Activated CD4-positive, alpha-beta T cell treated with anti-CD3 and anti-CD28 coated beads, Interleukin-2, amount 50 U/mL, for 24 hours (primary cell): ENCODE measurements at places on chromosomes 2 and 18.

DNA sequence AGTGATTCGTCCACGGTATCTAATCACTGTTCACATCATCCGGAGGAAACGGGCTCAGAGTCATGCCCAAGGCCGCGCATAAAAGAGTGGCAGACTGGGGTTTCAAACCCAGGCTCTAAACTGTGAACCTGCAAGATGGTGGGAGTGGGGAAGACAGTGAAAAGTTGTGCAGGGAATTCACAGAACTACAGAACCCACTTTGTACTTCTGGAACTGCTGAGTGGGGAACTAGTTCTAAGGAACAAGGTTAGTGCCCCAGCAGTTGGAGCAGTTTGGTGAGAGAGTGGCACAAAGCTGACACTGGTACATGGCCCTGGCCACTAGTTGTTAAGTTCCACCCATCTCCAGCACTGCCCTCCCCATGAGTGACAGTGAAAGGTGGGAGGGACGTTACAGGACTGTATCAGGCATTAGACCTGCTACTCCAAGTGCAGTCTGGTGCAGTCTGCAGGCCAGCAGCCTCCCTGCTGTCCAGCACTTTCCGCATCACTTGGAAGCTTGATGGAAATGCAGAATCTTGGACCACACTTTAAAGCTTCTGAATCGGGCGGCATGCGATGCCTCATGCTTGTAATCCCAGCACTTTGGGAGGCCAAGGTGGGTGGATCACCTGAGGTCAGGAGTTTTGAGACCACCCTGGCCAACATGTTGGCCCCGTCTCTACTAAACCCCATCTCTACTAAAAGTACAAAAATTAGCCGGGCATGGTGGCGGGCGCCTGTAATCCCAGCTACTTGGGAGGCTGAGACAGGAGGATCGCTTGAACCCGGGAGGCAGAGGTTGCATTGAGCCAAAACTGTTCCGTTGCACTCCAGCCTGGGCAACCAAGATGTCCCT lies 47.3 kb downstream of the C2orf42 start:
- DNase-seq, result no peak

GRCh38 chr2:213145715-213146242 lies 5.6 kb downstream of the IKZF2 start:
- no peak for DNase-seq

DNA sequence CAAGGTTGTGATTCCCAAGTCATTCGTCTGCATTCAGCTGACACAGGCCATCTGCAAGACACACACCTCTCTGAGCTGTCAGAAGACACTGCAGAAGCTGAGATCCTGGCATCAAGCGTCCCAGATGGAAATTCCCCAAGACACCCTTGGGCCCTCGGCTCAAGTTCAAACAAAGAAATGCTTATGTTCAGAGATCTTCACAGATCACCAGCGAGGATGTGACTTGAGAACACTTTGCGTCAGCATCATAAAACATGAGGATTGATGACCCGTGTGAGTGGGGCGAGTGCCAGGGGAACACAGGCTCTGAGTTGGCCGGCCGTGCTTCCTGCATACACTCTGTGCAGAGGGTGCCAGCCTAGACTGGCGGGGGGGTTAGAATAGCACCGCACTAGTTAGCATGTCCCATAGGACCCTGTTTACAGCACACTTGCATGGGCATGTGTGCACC lies 36.8 kb downstream of the KCNIP3 start:
- DNase-seq, result no peak

DNA sequence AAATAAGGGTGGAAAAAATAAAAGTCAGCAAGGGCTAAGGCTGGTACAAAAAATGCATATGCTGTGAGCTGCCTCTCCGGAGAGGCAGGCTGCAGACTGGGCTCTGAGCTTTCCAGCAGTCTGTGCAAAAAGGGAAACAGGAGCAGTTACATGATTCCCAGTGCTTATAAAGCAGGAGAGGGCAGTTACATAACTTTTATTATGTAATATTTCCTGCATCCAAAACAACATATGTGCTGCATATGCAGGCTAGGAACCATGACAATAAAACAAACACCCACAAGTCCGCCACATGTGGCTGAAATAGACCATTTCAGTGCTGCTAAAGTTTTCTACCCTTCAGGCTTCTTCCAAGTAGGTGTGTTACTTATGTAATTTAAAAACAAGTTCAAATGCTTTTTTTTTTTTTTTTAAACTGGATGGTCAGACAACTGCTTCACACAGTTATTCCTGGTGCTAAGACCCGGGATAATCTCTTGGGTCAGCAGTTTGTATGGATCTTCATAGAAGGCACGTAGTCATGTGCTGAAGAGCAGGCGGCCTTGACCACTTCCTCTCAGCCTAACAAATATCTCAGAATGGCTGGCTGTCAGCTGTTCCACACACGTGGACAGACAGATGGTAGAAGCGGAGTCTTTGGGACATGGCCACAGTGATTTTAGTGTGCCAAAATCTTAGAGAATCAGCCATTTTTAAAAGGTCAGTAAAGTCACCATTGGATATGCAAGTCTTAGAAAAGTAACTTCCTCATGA lies 43.5 kb downstream of the ARMC9 start:
- no peak for DNase-seq

- no peak for DNase-seq
Measured at GRCh38 chr2:172031536-172031935, 31.8 kb downstream of the METAP1D start.

DNA sequence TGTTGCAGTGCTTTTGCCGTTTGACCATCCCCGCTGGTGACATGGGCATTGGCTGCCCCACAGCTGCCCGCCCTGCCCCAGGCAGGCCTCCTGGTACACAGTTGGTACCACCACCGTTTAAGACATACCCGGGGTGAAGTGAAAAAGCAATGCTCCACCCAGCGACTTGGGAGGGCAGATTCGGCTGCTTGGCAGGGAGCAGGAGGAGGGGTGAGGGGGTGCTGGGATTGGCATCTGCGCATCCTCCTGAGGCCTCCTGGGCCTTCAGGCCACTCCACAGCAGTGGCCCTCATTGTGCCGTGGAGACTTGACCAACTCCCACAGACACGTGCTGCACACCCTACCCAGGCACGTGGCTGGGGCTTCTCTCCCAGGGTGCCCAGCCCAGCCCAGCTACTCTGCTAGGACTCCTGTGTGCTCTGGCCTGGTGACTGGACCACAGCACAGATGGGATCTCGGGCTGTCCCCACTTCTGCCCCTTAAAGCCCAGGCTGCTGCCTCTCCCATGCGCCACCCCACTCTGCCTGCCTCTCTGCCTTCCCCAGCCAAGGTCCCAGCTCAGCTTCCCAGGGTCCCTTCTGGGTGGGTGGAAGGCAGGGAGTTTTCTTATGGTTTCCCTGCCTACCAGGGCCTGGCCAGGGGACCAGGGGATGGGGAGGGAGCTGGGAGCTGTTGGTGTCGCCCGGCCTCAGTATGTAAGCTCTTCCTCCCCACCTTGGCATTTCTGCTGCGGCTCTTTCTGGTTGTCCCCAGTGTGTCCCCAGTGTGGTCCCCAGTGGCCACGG lies 157.0 kb upstream of the HS6ST1 start:
- no peak for DNase-seq

DNA sequence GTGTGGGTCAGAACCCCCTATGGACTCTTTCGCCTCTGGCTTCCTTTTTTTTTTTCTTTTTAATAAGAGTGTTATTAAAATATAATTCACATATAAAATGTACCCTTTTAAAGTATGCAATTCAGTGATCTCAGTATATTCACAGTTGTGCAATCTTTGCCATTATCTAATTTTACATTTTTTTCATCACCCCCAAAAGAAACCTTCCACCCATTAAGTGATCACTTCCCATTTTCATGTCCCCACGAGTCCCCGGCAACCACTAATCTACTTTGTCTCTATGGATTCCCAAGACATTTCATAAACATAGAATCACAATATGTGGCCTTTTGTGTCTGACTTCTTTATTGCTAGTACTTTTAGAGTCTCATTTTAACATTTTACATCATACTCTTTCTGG lies 38.7 kb upstream of the ANXA4 start:
- no peak for DNase-seq

DNA sequence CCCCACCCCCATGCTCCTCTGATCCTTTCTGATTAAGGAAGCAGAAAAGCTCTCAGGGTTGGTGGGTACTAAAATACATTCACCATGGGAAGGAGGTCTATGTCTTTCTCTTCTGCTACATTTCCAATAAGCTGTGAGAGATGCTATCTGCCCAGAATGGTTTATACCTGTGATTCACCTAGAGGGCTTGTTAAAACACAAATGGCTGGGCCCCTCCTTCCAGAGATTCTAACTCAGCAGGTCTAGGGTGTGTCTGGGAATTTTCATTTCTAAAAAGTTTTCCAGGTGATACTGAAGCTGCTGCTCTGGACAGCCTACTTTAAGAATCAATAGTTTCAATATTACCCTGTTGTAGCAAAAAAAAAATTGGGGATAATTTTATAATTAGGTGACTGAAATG lies 772.2 kb upstream of the ZEB2 start:
- DNase-seq, result no peak

DNA sequence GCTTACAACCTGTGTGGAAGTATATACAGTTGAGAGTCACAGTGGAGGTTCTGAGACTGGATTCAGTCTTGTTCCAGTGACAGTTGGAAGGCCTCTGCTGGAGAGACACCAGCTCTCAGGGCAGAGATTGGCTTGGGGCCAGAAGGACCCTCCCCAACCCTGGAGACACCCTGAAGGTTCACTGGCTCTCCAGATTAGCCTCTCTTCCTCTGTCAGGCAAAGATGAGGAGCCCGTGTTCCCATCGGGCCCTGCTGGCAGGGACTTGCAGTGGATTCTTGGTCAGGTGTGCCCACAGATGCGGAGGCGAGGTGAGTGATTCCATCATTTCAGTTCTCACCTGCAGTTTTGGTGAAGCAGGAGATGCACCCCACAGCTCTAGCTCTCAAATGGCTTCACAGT lies 78.6 kb downstream of the FAM210A start:
- no peak for DNase-seq

DNA sequence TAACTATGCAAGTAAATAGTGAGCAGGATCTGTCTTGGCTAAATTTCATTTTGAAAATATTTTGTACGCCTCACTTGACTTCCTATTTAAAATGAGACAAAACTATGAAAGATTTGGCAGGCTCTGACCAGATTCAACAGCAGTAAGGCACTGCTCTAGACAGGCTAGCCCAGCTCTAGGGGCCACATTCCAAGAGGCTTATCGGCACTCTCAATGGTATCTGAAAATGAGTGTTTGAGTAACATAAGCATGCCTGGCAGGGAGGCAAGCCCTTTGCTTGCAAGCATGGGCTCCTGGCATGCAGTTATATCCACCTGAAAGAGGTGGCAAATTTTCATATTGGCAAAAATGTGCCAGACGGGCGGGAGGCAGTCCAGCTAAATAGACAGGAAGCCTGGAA lies 10.5 kb downstream of the CAPN13 start:
- no peak for DNase-seq

DNA sequence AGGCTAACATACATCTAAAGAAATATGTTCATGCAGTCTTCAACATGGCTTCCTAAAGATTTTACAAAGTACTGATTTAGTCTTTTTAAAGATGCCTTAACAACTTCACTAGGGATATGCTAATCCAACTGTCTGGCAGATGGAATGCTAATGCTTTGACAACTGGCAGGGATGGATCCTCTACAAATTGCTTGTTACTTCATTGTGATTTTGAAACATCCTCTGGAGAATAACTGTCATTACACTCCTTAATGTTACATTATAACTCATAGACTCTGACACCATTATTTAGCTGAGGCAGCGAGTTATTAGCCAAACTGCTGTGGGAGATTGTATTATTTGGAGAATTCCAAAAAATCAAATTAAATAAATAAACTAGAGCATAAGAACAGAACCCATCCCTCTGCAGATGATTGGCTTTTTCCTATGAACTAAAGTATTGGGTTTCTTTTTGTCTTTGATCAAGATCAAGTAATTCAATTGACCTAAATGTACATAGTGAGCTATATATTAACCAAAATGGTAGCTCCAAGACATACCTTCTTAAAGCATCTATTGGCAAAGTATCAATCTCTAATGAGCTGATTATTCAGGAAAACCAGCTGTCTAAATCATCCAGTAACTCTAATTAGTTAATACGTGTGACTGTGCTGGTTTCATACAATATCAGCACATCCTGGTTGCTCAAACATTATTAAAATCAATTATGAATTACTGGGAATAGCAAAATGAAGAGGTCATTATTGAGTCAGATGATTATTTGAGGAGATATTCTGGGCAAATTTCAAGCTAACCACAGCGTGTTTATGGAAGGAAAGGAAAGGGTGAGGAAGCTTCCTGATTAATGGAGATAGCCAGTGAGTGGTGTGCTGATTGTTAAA lies 321.3 kb upstream of the TFPI start:
- no peak for DNase-seq

DNA sequence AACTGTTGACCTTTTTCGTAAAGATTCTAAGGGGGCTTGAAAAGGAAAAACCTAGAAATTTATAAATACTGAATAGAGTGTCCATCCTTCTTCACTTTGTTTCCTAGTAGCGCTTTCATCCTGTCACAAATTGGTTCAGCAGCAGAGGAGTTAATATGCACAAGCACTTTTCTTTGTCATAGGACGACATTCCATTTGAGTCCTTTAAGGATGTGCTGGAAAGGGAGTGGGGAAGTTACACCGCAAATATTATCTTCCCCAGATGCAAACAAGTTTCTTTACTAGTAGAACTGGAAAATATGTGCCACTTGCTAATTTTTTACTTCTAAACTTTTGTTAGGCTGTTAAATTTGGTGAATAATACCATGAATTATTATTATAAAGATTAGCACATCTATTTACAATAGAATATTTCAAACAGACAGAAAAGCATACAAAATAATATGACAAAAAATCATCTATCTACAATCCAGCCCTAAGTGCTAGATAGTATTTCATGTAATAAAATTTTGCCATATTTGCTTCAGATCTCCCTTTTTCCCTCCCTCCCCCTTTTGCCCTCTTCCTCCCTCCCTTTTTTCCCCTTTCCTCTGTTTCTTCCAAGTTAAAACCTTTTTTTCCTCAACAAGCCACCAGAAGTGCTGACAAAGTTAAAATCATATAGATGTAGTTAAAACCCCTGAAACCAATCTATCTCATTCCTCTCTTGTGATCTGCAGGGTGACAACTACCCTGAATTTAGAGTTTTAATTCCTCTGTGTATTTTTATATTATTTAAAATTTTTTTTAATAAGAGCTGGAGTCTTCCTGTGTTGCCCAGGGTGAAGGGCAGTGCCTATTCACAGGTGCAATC lies 50.5 kb upstream of the MAP4K3 start:
- no peak for DNase-seq

DNA sequence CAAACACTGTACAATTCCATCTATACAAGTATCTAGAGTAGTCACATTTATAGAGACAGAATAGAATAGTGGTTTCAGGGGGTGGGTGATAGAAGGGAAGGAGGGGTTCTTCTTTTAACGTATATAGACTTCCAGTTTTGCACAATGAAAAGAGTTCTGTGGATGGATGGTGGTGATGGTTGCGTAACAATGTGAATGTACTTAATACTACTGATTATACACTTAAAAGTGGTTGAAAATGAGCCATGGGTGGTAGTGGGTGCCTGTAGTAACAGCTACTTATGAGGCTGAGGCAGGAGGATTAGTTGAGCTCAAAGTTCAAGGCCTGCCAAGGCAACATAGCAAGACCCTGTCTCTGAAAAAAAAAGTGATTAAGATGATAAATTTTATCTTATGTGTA lies 85.8 kb downstream of the SETBP1 start:
- DNase-seq, result no peak

- DNase-seq, result no peak
Measured at GRCh38 chr2:120619579-120619978, 116.1 kb upstream of the GLI2 start.
